Adrenal gland (tissue), 19 donors: ENCODE measurements at places on chromosomes 2 and 18.

GRCh38 chr2:163802284-163802683 is 66.5 kb upstream of the FIGN start:
- no peak for DNase-seq

GRCh38 chr2:88177556-88177955 is 7.4 kb downstream of the THNSL2 start:
- peak; percentile 32 for DNase-seq

DNA sequence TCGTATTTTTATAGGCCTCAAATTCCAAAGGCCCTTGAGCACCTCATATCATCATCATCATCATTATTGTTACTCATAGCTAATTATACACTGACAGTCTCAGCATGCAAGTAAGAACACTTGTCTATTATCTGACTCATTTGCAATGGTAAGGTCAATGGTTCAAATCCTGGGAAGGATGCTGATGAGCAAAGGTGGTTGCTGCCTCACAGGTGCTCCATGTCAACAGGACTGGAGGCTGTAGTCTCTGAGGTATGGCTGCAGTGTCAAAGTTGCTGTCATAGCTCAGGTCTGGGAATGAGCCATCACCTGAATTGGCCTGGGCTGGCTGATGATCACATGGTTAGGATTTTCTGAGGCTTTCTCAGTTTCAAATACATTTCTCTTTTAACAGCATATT is 379.3 kb downstream of the BCL11A start:
- no peak for DNase-seq

GRCh38 chr2:152155209-152155608 is 20.4 kb downstream of the STAM2 start:
- DNase-seq, result no peak

GRCh38 chr18:54094474-54094873 is 130.0 kb downstream of the MBD2 start:
- DNase-seq, result no peak

DNA sequence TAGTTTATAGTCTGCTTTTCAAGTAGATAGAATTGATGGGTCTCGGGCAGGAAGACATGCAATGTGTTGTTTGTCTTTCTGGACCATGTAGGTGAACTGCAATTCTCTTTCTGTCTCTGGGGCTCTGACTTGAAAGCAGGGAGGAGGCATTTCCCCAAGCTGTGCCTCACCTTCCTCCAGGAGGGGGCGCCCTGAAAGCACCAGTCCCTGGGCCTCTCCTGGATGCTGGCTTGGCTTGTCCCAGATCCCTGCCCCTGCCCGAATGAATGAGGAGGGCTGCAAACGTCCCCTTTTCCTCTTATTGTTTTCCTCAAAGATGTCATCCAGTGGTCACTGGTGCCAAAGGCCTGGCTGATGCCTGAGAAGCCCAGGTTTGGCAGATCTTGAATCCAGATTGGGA is 270.6 kb downstream of the CELF4 start:
- DNase-seq, result no peak

- DNase-seq, result no peak
These were observed 7.4 kb upstream of the VRK2 start for GRCh38 chr2:58039170-58039611.

GRCh38 chr2:60518567-60518966 is 34.9 kb downstream of the BCL11A start:
- no peak for DNase-seq

DNA sequence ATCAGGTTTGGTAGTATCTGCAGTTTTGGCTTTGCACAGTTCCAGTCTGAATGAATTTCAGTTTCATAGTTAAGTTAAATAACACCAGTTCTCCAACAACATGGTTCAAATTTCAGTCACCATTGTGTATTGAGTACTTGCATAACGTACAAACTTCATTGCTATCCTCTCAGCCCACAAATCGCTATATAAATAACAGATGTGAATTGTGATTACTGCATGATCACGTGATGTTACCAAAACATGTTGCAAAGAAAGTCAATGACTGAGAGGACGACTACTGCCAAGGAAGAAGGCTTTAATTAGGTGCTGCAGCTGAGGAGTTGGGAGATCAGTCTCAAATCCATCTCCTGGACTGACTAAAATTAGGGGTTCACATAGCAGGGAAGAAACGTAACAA is 48.2 kb downstream of the COL4A4 start:
- DNase-seq, result no peak

GRCh38 chr2:70463997-70464396 is 89.6 kb downstream of the TGFA start:
- DNase-seq, result no peak

DNA sequence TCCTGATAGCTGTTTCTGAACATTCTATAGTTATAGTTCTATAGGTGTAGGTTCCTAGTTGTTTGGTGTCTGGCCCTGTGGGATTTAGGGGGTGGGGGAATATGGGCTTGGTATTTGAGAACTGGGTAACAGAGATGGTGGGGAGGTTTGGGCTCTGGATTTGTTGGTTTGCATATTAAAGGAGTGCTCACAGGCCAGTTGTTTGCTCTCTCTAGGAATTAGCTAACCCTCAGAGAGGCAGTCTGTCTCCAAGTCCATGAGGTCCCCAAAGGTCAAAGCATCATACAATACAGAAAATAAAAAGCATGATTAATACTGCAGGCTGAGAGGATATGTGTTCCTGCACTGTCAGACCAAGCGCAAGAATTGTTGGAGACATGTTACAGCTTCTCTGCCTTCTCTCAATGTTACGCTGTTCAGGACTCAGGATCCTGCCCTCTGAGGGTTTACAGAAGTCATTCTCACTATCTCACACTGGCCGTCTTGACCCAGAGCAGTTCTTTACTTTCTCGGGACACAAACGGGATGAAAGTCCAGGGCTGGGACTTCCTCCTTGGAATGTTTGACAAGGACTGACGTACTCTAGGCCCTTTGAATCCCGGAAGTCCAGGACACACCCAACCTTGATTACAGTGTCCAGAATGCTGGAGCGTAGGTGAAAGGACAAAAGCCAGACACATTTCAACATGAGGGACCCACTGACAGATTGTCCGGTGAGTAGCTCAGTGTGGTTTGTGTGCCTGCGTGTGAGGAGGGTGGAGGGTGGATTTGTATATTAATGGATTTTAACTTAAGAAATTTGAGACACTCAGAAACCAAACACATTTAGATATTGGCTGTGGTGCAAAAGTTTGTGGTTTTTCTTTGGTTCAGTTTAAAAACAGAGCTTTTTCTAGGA is at the start of gene NOSTRIN:
NOSTRIN (plus strand) TSS at position 677 of the 898 bp plus-strand sequence; CDS start at position 687, 10 bp downstream.
- peak; percentile 63 for DNase-seq

DNA sequence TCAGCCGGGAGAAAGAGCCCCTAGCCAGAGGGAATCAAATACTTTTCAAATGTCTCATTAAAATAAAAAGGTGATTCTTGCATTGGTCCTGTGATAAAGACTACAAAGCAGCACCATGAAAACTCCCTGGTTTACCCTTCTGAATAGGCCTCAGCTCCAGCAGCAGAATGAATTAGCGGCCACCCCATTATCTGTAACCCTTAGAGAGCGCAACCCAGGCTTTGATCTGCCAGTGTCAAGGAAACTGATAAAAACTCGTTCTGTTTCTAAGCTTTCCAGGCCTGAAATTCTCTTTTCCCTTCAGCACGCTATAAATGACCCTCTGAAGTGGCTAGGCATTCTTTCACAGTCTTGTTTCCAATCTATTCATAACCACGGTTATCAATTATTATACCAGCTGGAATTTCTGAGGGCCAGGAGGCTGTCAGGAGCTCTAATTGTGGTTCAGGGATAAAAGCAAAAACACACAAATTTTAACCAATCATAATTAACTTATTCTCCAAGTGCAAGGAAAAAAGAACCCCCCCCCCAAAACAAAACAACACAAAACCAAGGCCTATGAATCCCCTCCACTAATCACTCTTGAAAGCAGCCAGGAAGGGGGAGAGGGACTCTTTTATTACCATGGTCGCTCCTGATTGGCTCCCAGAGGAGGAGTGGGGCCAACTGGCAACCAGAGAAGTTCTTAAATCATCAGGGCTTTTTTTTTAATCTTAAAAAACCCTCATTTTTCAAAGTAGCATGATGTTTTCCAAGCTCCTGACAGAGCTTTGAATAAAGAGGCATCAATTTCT is 258.9 kb downstream of the CYRIA start:
- DNase-seq, result no peak

- no peak for DNase-seq
These were observed 18.0 kb downstream of the MALL start for GRCh38 chr2:110097506-110098220.

DNA sequence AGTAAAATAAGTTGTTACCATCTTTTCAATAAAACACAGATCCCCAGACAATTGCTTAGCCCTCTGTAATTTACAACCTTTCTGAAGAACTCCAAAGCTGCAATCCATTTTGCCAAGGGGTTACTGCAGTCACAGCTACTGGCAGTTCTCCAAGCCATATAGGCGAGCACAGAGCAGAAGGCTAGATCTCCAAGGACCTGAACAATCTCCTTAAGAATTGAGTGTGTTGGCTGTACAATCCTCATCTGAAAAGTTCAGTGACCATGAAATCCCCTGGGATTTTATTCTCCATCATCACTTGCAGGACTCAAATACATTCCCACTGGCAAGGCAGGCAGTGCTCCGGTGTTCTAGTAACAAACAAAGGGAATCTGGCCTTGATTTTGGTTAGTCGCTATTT is 103.9 kb upstream of the LRP1B start:
- DNase-seq, result no peak

- no peak for DNase-seq
These were observed 199.6 kb downstream of the HRH4 start for GRCh38 chr18:24659827-24660720.

GRCh38 chr2:62034715-62035114 is 129.2 kb downstream of the COMMD1 start:
- no peak for DNase-seq
